ENCODE measurements at places on chromosomes 2 and 18. TPM values are rescaled to one million over a fixed set of nuclear protein-coding genes. Genes with fewer than 3 reads are reported as not detected.

DNA sequence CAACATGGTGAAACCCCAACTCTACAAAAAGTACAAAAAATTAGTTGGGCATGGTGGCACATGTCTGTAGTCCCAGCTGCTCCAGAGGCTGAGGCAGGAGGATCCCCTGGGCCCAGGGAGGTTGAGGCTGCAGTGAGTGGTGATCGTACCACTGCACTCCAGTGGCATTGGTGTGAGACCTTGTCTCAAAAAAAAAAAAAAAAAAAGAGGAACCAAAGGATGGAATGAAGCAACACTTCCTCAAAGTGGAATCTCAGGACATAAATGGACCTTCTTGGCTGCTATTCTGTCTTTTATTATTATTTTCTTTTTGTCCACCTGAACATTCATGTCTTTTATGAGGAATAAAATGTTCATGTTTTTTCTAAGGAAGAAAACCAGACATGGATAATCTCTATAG is 13.7 kb downstream of the GEMIN6 start:
- no peak for DNase-seq

- no peak for DNase-seq
Observed at GRCh38 chr2:30301551-30301950, 70.2 kb downstream of the LBH start.

DNA sequence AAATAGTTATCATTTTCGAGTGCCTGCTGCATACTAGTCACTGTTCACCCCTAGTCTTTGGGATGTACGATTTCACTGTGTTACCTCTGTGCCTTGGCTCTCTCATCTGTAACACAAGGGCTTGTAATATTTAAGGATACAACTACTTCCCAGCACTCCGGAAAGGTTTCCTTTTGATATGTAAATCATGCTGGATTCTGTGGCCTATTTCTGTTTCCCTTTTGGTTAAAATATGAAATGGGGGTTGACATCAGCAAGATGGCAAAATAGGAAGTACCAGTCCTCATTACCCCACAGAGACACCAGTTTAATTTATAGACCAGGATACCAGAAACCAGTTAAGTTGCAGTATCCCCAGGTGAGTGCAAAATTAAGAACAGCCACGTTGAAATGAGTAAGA is 23.5 kb downstream of the PSMG2 start:
- DNase-seq = no peak

- no peak for DNase-seq
Observed at GRCh38 chr2:190950566-190950991, 63.4 kb downstream of the STAT1 start.

DNA sequence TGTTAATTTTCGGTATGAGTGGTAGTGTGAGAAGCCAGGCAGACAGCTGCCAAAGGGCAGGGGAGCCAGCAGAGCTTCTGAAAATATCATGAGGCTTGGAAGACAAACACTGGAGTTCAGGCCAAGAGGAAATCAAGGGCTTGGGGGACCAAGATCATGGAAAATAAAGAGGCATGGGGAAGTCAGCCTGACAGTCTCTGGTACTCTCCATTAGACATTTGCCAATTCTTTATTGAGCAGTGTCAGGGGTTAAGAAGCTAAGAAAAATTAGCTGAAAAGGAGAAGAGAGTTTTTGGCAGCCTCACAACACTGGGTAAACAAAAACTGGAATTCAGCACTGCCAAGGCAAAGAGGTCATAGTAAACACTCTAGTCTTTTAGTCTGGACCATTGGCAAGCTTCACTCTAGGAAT is 612.7 kb downstream of the EPHA4 start:
- DNase-seq = no peak

DNA sequence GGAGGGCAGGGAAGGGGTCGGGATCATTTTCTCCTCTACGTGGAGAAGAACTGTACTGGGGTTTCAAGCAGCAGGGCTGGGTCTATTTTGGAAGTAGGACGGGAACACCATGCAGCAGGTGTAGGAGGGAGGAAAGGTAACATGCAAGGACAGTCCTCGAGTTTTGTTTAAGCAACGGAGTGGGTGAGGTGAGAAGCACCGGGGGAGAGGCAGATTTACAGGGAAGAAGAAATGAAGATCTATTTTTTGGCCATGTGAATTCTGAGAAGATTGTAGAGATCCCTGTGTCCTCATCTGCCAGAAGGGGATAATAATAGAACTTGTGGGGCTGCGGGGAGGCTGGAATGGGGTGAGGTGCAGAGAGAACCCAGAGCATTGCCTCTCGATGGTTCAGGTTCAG is 85.6 kb downstream of the INPP5D start:
- no peak for DNase-seq

- DNase-seq = no peak
Observed at GRCh38 chr2:202494300-202495229, 118.4 kb downstream of the BMPR2 start.

- DNase-seq = no peak
Observed at GRCh38 chr2:120930864-120931263, 195.2 kb downstream of the GLI2 start.

The FOXD4L1 gene
- total RNA-seq = 0.21 TPM

The LIMS3 gene
- 0.74 TPM for total RNA-seq

The TAF4B gene
- 8.5 TPM for total RNA-seq

The CDKL4 gene
- total RNA-seq = 1.1 TPM

The REL gene
- 20.1 TPM for total RNA-seq

The MYO5B gene
- total RNA-seq = not detected

Data from activated CD8-positive, alpha-beta T cell treated with anti-CD3 and anti-CD28 coated beads, Interleukin-2, amount 10 ng/mL, durations not matched to agents 7 days and 5 days (primary cell).